Fibroblast of skin of scalp (primary cell): ENCODE measurements at places on chromosomes 13 and 19.

- DNase-seq = no peak
Measured at GRCh38 chr13:41304551-41304950, 6.5 kb upstream of the NAA16 start.

- DNase-seq = no peak
Measured at GRCh38 chr19:29519146-29519545, 6.6 kb upstream of the VSTM2B start.

DNA sequence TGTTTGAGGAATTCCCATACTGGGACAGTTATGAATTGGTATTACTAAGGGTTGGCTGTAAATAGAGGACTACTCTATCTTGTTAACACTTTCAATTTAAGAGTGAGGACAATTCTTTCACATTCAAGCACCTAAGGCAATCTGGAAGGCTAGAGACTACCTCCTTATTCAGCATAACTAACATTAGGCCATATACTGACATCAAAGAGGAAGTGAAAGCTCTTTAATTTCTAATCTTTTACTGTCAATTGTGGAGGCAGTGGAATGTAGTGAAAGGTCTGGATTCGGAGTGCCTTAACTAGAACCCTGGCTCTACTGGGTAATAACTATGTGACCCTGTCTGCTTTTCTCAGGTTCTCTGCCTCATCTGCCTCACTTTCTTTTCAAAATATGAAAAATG is 134.0 kb downstream of the UFM1 start:
- DNase-seq = no peak

- no peak for DNase-seq
Measured at GRCh38 chr19:40369797-40370196, 20.2 kb downstream of the HIPK4 start.

- peak; percentile 93 for DNase-seq
Measured at GRCh38 chr19:45798995-45799517, 6.4 kb upstream of the DMWD start.

DNA sequence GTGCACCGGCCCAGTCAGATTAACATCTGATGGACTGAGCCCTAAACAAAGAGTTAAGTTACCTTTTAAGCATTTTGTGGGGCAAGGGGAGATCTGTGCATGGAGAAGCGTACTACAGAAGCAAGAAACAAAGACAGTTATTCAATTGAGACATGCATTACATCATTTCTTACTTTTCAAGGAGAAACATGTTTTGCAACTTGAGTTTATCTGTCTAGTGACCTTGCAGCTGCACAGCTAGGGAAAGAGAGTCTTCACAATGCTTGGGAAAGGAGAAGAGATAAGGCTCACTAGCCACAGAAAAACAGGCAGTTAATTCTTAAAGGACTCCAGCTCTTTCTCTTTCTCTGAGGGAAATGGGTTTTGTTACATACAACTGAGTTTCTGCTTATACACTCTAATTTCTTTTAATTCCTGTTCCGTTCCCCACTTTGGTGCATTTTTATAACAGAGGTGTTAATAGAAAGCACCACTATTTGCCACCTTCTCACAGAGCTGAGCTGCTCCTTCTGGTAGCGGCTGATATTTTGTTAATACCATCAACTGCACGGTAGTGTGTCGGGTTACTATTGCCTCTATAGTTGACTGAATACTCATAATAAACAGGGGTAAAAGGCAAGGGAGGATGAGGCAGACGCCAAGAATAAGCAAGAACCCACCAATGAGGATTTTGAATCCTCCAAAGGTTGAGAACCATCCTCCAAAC is 55.9 kb downstream of the ZNF431 start:
- no peak for DNase-seq

DNA sequence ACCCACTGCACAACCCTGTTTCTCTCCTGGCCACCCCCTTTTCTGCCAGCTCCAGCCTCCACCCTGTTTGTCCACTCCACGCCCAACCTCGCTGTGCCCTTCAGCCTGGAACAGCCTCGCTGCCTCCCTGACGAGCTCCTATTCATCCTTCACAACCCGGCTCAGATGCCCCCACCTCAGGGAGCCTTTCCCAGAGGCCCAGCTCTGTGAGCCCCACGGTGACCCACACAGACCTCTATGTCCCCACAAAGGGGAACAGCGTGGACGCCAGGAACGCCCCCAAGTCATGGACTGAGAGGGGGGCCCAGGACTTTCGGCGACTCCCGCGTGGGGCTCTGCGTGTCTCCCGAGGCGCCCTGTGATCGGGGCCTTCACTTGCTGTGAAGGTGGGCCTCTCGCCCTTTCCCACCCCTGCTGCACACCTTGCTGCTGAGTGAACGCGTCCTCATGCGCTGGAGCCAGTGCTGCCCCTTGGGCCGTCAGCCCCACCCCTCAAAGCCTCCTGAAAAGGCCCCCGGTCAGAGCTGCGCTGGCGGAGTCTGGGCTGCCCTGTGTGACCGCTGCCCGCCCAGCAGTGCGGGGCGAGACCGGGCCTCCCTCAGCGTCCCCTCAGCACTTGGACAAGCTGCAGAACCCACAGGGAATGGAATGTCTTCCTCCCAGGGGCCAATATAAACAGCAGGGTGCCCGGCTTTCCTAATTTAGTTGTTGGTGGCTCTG is 40.0 kb downstream of the ADPRHL1 start:
- no peak for DNase-seq

- DNase-seq = peak; percentile 52
Measured at GRCh38 chr19:703651-704446, 4.9 kb upstream of the PALM start.

DNA sequence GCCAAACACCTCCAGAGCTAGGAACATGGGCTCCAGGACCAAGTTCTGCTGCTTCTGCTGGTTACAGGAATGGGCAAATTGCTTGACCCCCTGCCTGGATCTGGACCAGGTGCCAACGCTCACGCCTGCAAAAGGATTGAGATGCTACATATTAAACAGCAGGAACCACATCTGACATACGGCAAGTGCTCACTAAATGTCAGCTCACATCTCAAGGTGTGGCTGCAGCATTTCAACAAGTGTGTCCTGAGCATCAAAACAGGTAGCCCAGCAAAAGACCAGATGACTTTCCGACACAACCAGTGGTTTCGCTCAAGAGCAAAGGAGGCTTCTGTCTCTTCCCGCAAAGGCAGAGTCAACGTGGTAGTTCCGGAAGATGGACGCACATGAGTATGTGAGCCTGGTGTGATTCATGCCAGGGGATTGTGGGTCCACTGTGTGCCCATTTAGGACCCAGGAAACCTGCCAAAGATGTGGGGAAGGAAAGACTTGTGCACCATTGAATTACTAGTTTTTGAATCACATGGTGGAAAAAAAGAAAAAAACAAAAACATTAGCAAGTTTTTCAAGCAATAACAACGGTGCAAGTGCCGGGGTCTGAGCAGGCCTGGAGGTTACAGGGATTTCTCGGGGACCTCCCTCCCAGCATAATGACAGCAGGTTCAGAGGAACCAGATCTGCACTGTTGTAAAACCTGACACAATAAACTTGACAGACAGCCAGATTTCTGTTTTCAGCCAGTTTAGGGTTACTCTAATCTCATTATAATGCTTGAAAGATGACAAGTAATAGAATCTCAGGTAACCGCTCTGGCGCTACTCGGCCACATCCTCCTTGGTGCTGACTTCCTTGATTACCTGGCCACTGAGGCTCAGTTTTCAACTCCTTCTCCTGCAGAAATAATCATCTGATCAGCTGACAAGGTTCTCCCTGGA is 77.9 kb downstream of the SOX1 start:
- DNase-seq = no peak
